ENCODE measurements at places on chromosomes 7 and 10.

DNA sequence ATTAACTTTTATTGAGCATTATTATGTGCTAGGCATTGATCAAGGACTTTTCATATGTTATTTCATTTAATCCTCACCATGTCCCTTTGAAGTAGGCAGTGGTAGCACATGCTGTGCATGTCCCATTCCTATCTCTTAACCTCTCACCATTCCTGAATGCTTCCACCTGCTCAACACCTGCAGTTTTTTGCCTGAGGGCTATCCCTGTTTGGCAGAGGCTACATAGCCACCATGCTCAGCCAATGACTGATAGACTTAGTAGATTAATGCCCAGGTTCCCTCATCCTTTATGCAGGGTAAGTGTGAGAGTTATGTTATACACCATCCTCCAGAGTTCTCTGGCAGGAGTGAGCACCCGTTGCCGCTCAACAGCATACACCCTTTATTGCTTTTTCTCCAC is 387.8 kb downstream of the BBS9 start:
- DNase-seq, result no peak

GRCh38 chr7:38168890-38169570 is 9.0 kb upstream of the STARD3NL start:
- DNase-seq, result no peak

DNA sequence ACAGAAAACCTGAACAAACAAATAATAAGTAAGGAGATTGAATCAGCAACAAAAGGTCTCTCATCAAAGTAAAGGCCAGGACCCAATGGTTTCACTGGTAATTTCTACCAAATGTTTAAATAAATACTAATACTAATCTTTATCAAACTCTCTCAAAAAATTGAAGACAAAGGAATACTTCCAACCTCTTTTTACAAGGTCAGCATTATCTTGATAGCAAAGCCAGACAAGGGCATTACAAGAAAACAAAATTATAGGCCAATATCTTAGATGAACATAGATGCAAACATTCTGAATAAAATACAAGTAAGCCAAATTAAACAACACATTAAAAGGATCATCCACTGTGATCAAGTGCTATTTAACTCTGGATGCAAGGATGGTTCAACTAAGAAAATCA is 239.8 kb upstream of the TMEM72 start:
- no peak for DNase-seq

- DNase-seq, result no peak
Measured at GRCh38 chr10:70662362-70663220, 9.7 kb upstream of the ADAMTS14 start.

- DNase-seq, result no peak
Measured at GRCh38 chr7:116979430-116979829, 26.1 kb downstream of the ST7 start.

DNA sequence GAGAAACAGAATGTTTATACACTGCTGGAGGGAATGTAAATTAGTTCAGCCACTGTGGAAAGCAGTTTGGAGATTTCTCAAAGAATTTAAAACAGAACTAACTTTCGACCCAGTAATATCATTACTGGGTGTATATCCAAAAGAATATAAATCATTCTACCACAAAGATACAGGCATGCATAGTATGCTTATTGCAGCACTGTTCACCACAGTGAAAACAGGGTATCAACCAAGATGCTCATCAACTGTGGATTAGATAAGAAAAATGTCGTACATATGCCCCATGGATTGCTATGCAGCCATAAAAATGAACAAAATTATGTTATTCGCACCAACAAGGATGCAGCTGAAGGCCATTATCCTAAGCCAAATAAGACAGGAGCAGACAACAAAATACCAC is 343.1 kb upstream of the KCND2 start:
- DNase-seq, result no peak

- no peak for DNase-seq
Measured at GRCh38 chr10:71638064-71638821, 81.3 kb downstream of the C10orf105 start.

GRCh38 chr10:29063806-29064644 is 224.8 kb upstream of the LYZL1 start:
- DNase-seq, result no peak

- DNase-seq, result no peak
Measured at GRCh38 chr10:76270464-76270863, 839.0 kb downstream of the LRMDA start.

Data from stimulated activated CD4-positive, alpha-beta T cell treated with anti-CD3 and anti-CD28 coated beads, Interleukin-1b, Interleukin-23, amount 100 ng/mL, for 1 hour (primary cell).